ENCODE measurements at places on chromosomes 3 and 15.

- peak; percentile 95 for DNase-seq
Observed at GRCh38 chr15:75104804-75105557, 81.6 kb downstream of the PPCDC start.

DNA sequence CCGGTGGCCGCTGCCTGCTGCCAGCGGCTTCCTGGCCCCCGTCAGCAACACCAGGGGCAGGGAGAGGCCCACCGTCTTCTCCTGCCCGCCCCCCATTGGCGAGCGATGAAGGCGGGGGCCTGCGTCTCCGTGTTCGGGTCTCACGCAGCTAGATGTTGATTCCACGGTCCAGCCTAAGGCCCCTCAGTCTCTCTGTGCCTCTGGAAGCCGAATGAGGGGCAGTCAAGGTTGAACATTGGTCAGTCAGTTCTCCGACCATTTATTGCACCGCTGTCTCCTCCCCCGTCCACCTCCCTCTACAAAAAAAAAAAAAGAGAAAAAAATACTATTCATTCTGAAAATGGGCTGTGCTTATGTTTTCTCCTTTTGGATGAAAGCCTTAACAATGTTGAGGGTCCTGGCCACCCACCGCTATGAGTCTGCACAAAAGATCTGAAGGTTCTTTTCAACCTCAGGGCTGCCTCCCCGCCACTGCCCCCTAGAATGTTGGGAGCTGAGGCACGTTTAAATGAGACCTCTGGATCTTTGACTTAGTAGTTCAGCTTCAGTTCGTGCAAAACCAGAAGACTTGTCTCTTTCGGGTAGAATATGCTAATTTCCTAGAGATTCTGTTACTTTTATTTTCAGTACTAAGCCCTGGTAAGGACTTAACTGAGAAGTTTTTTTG is 736 bp downstream of the IREB2 start:
- DNase-seq: peak; percentile 55

- no peak for DNase-seq
Observed at GRCh38 chr3:142274908-142275307, 49.5 kb upstream of the GK5 start.

- no peak for DNase-seq
Observed at GRCh38 chr3:168859574-168859973, 763.9 kb upstream of the GOLIM4 start.

- no peak for DNase-seq
Observed at GRCh38 chr3:11305509-11305908, 33.3 kb downstream of the ATG7 start.

DNA sequence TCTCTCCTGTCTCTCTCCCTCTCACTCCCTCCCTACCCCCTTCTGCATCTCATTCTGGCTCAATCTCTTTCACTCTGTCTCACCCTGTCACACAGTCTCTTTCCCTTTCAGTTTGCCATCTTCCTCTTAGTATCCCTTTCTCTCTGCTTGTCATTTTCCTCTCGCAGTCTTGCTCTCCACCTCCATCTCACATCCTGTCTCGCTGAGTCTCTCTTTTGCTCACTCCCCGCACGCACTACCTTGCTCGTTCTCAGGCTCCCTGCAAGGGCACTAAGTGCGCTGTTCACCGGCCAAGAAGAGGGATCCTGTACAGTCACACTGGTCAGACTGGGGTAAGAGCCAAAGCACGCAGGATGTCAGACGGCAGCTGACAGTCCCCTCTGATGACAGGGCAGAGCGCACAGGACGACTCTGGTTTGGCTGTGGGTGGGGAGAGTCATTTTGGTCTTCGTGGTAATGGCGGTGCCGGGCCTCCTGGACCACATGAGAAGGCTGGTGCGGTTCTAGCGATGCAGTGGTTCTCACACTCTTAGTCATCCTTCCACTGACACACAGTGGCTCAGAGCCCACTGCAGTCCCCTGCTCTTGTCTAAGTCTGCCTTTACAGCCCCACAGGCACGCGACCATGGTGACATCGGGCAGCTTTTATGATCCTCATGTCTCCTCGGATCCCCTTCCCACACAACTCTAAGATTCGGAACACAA is 356.8 kb downstream of the FOXP1 start:
- DNase-seq: peak; percentile 40

DNA sequence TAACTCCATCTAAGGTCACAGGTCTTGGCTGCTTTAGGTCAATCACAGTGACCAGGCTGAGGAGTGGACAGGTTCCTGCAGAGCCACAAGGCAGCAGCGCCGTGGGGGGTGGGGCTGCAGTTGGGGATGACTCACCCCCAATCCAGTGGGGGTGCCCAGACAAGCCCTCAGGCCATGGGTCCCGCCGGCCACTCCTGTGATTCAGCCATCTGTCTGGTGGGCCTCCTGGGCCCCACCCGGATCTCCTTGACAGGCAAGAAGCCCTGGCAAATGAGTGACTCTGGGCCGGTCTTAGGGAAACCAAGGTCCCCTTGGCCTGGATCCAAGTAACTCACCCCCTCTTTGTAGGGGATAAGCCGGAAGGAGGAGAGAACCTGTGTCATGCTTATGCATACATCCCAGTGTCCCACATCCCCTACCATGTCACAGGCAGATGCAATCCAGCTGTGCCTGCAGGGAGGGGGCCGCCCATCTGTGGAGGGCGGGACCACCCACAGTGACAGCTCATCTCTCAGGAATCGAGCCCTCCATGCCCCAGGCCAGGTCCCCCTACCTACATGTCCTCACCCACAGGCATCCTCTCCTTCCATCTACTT is 495 bp upstream of the COL7A1 start:
- DNase-seq: no peak

DNA sequence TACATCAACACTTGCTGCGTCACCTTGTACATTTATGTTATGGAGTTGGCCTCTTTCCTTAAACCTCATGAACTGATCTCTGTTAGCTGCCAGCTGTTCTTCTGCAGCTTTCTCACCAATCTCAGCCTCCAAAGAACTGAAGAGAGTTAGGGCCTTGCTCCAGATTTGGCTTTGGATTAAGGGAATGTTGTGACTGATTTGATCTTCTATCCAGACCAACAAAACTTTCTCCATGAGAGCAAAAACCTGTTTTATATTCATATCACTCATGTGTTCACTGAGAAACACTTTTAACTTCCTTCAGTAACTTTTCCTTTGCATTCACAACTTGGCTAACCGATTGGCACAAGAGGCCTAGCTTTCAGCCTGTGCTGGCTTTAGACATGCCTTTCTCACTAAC is 1156.0 kb upstream of the CADM2 start:
- no peak for DNase-seq

- DNase-seq: no peak
Observed at GRCh38 chr3:134627831-134628230, 23.0 kb downstream of the KY start.

DNA sequence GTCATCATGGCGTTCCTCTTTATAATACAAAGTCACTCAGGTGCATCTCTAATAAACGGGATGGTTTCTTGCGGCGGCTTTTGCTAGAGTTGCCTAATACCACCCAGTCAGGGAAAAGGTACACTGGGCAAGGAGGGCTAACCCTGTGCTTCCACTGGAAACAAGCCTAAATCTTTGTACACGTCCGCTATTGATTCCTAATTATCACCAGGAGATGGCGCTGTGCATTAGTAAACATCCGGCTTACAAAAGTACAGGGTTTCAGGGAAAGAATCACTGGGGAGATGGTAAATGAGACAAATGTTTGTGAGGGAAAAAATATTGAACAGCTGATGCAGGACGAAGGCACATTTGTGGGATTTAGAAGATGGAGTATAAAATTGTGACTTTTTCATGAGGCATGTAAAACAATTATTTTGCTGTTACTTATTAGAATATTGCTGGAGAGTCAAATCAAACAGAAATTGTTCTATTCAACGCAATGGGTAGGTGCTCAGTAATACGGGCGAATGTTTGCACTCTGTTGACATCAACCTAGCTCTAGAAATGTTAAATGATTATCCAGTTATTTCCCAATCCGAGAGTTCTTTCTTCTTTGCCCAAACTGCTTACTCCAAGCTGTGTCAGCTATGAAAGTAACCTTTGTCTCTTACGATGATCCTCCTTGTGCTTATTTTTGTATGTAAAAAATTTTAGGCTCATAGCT is 50.6 kb downstream of the GMNC start:
- DNase-seq: peak; percentile 43

All from dermis microvascular lymphatic vessel endothelial cell (primary cell).